SK-MEL-5 (cell line): ENCODE measurements at places on chromosomes 5 and 9.

- no peak for DNase-seq
Measured at GRCh38 chr5:55983986-55984385, 10.8 kb downstream of the IL6ST start.

DNA sequence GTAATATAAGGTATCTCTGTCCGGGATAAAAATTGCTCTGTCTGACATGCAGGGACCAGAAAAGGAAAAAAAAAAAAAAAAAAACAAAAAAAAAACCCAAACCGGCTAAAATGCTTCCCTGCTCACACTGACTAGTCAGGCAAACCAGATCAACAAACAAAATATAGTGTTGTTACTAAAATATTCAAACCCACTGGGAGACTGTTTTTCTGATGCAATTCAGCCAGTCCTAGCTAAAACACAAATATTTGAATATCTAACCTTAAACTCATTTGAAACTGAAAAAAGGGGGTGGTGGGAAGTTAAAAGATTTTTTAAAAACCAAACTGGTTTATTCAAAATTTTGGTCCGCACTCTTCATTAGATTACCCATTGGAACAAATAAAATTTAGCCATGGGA lies 61.0 kb downstream of the APBA1 start:
- no peak for DNase-seq

- no peak for DNase-seq
Measured at GRCh38 chr5:125150041-125150669, 403.7 kb upstream of the ZNF608 start.

- no peak for DNase-seq
Measured at GRCh38 chr5:149030838-149031397, 31.9 kb downstream of the SH3TC2 start.

DNA sequence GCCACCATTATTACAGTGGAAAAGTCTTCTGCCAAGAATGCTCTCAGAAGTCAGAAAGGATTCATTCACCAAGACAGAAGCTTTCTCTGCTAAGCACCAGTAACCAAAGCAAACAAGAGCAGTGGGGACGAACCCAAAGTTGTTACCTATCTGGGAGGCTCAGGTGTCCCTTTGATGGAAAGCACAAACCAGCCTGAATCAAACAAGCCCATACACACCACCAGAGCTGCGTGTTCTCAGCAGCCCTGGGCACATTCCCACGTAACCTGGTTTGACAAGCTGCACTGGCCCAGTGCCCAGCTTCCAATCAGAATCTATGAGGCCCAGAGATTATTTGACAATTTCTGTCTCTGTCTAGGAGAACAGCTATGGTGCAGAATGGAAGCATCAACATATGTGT lies 252.6 kb downstream of the ACTL7B start:
- DNase-seq: no peak

- DNase-seq: no peak
Measured at GRCh38 chr5:90066920-90067319, 342.6 kb downstream of the CETN3 start.

DNA sequence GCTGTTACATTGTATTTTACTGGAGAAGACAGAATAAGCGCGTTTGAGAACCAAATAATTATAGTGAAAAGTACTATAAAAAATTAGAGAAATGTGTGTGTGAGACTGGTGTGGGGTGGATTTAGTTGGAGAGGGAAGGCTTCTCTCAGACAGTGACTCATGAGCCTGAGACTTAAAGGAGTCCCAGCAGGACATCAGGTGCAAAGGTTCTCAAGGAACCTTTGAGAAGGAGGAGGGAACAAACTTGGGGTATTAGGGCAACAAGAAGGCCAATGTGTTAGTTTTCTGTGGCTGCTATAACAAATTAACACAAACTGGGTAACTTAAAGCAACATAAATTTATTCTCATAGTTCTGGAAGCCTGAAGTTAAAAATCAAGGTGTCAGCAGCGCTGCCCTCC lies 4.9 kb downstream of the DDX4 start:
- no peak for DNase-seq

- no peak for DNase-seq
Measured at GRCh38 chr5:135075621-135076020, 41.6 kb upstream of the PITX1 start.

DNA sequence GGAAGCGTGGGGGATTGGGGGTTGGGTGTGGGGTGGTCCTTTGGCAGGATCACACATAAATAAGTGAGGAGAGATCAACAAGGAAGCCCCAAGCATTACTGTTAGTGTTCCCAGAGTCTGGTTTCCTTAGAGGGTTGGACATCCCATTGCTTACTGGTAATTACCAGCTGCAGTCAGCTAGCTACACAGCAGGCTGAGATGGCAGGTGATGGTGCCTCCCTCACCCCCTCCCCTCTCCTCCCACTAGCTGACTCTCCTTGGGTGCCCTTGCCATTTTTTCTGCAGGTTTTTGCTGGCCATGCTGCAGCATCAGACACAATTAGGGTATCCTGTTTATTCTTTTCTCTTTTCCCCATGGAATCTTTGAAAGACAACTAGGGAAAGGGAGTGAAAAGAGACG lies 107.5 kb upstream of the TLR4 start:
- no peak for DNase-seq

DNA sequence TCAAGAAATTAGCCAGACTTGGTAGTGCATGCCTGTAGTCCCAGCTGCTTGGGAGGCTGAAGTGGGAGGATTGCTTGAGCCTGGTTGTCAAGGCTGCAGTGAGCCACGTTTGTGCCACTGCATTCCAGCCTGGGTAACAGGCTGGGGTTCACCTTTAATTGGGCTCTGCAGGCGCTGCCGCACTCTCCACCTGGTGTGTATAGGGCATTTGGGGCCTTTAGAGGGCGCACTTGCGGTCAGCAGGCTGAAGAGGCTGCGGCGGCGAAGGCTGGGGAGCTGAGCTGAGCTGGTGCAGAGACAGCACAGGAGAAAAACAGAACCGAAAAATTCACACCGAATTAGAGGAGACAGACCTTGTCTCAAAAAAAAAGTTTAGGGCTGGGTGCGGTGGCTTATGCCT lies 31.2 kb downstream of the CDK7 start:
- peak; percentile 40 for DNase-seq

DNA sequence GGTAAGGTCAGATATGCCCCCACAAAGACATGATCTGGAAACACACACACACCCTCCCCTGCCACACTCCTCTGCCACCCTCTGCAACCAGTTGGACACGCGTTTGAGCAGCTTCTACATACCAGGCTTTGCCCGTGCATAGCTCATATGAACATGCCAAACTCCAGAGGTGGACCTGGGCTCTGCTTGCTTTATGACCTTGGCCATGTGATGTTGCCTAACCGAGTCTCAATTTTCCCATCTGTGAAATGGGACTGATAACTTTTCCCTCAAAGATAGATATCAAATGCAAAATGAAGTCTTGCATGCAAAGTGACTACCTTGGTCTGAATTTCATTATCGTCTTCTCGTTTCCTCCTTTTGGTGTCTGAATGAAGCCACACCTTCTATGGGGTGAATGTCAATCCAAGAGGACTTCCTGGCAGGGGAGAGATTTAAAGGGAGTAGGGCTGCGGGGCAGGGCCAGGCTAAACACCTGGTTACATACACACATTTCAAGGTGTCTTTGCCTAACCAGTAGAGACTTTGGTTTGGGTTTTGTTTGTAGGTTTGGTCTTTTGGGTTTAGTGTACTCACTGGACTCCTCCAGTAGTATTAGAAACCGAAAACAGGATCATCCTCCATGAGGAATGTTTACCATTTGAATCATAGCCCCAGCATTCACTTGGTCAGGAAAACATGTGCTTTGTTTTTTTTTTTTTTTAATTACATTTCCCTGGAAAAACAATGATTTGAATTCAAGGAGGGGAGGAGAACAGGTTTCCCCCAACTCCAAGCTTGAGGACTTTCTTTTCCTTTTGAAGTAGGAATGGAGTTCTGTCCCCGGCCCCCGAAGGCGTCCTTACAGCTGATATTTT lies 63.2 kb downstream of the COL27A1 start:
- no peak for DNase-seq
